Bladder microvascular endothelial cell (primary cell): ENCODE measurements at places on chromosomes 3 and 15. TPM values are rescaled to one million over a fixed set of nuclear protein-coding genes. Genes with fewer than 3 reads are reported as not detected.

Gene CYP19A1
- not detected in 2 replicates for total RNA-seq

Gene RASL12
- 0.16 TPM in 1 of 2 replicates, not detected in the other for total RNA-seq

Gene CLDN18
- total RNA-seq, result not detected in 2 replicates

Gene SLC2A2
- not detected in 2 replicates for total RNA-seq

Gene LRTM1
- total RNA-seq, result not detected in 2 replicates

Gene ZMYND10
- total RNA-seq, result 0.16 and 0.31 TPM in 2 replicates

Gene SOX2
- not detected in 2 replicates for total RNA-seq

Gene PLSCR2
- total RNA-seq, result 0.31 TPM in 1 of 2 replicates, not detected in the other

Gene SERINC4
- total RNA-seq, result not detected in 2 replicates

Gene SLC27A2
- total RNA-seq, result 0.16 and 6.2 TPM in 2 replicates

Gene TM4SF4
- not detected in 2 replicates for total RNA-seq

Gene IQCH
- 0.65 and 2.5 TPM in 2 replicates for total RNA-seq

Gene KNG1
- not detected in 2 replicates for total RNA-seq

Gene ABHD17C
- 2.4 and 7.5 TPM in 2 replicates for total RNA-seq

Gene EFCAB12
- total RNA-seq, result 0.06 TPM in 1 of 2 replicates, not detected in the other

Gene DLL4
- total RNA-seq, result 47.4 and 116 TPM in 2 replicates
